ENCODE measurements at places on chromosomes 7 and 10.

GRCh38 chr7:18778594-18778993 lies 283.0 kb downstream of the HDAC9 start:
- DNase-seq, result no peak

GRCh38 chr7:2680792-2681490 lies 7.1 kb upstream of the AMZ1 start:
- peak; percentile 9 for DNase-seq

DNA sequence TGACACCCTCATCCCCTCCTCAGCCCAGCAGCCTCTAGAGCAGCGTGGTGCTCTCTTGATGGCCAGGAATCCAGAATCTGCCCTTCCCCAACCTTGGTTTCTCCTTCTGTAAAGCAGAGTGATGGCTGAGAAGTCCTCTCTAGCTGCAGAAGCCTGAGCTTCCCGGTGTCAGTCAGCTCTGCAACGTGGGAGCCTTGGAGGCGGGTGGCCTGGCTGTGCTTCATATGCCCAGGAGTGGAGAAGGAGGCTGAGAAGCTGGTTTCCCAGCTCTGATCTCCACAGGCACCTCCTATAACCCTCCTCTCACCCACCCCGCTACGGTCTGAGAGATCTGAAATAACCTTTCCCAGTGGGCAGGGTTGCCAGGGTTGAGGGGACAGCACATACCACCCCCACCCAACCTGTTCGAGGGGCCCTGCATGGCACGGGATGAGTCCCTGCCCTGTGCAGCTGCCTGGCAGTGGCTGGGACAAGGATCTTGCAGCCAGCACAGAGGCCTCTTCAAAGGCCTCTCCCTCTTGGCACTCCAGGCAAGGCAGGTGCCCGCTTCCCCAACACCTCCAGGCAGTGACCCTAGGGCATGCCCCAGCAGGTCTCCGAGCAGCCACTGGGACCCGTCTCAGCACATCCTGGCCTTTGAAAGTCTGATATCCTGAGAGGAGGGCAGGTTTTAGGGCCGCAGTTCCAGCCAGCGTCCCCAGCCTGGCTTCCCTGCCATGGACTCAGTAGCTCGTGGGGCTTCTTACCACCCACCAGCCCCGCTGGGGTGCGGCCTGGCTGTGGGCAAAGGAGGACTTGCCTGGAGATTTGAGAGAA lies 18.3 kb upstream of the SLC29A3 start:
- DNase-seq, result no peak

DNA sequence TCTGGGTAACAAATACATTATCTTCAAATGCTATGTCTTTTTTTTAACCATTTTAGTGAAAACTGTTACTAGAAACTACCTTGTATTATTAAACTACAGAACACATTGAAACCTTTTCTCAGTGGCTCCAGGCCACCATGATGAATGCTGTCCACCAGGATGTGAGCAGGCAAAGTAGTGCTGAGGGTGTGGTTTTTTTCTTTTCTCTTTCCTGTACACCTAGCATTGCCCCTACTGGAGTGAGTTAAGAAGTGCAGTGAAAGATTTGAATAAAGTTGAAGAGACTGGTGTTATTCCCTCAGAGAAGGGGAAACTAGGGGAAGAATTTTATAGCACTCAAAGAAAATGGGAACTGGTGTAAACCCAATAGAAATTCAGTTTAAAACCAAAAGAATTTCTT lies 120.0 kb upstream of the SAMD8 start:
- no peak for DNase-seq

GRCh38 chr7:85055906-85056305 lies 130.9 kb downstream of the SEMA3D start:
- no peak for DNase-seq
